Cardiac fibroblast (primary cell): ENCODE measurements at places on chromosomes 1 and 21.

DNA sequence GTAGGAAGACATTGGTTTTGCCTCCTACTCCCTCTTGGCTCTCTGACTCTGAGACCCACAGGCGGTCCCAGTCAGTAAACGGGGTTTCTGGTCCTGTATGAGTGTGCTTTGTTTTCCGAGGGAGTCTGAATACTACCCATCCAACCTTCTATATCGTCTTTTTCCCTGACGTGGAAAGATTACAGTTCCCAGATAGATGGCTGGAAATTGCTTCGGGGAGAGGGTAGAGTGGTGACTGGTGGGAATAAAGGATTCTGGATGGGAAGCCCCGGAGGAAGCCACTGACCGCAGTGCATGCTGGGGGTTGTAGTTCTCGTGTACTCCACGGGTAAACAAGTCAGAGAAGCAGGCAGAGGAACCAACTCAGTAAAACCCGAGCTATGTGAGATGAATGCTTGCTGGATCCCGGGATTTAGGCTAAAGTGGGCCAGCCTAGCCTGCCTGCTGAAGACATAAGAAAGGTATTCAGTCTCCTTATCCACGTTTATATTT lies 66.2 kb upstream of the IRF2BP2 start:
- DNase-seq = peak; percentile 80

GRCh38 chr1:19925342-19926070 lies 2.1 kb upstream of the PLA2G2E start:
- no peak for DNase-seq

- peak; percentile 32 for DNase-seq
Observed at GRCh38 chr1:149978547-149979023, 31.9 kb downstream of the OTUD7B start.

DNA sequence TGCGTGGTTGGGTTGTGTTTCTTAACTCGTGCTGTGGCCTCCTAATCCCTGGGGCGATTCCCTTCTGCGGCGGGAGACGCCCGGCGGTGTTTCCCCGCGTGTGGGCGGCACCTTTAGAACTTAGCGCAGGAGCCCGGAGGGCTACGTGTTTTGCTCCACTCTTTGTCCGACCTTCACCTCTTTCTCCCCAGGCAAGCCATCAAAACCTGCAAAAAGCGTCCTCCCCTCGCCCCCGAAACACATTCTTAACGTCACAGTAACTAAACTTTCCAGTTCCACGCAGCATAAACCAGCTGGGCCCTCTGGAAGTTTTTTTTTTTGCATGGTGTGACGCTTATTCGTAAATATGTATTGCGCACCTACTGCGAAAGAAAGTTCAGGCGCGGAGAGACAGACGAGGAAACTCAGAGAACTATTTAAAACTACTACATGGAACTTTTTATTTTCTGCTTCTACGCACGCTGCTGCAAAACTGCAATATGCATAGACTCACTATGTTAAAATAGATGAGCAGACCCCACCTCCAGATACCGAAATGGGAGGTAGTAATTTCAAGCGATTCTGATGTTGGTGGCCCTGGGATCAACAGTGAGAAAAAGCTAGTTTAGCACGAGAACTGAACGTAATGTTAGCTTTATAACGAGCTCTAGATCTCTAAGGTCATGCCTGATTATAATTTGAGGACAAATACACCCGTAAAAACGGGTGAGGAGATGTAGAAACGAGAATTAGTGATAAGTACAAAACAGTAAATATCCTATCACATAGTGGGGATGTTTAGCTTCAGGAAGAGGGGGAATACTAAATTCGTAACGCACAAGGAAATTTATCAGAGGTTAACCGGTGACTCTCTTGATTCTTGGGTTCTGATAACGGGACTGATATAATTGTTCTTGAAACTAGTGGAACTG lies 920 bp downstream of the MTR start:
- peak; percentile 67 for DNase-seq

- DNase-seq = no peak
Observed at GRCh38 chr1:203555511-203556046, 61.6 kb downstream of the OPTC start.

GRCh38 chr1:234987415-234988154 lies 141.1 kb downstream of the TOMM20 start:
- peak; percentile 98 for DNase-seq

GRCh38 chr1:38153778-38154470 lies 107.3 kb upstream of the POU3F1 start:
- DNase-seq = no peak

DNA sequence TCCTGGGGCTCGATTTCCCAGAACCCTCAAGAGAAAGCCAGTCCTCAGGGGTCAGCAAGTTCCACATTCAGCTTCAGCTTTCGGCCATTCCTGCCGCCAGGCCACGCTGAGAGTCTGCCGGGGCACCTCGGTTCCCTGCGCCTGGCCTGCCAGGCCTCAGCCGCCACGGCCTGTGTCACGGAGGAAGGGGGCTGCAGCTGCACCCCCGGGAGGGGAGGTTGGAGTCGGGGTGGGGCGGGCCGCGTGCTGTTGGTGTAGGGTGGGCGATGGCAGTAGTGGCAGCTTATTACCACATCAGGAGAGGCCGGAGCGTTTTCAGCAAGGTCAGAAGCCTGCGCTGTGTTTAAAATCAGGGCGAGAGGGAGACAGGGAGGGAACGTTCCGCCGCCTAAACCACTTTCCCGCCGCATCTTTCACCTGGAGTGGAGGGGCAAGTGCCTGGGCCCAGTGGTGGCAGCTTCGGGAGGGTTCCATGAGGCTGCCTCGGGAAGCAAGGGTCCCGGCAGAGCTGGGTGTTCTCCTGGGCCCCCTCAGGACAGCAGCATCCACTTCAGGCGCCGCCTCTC lies 68.5 kb upstream of the TRAPPC10 start:
- no peak for DNase-seq

DNA sequence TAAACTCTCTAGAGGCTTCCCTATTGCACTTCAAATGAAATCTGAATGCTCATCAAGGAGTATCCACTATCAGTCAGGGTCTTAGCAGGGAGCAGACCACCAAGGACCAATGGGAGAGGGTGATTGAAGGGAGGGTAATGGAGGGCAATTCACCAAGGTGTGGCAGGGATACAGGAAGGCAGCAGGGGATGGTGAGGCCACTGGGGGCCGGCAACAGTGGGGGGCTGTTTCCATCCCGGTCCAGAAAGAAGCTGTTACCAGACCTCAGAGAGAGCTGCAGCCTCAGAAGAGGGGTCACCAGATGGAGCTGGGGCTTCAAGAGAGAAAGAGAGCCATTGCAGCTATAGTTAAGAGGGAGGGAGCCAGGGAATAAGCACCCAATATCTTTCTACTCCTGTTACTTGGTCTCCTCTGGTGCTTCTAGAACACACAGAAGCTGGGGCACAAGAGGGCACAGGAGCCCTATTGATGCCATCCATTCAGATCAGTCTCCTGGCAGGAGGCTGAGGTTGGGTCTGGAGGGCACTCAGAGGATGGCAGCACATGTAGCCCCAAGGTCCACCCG lies 417.6 kb downstream of the PTPRU start:
- no peak for DNase-seq

DNA sequence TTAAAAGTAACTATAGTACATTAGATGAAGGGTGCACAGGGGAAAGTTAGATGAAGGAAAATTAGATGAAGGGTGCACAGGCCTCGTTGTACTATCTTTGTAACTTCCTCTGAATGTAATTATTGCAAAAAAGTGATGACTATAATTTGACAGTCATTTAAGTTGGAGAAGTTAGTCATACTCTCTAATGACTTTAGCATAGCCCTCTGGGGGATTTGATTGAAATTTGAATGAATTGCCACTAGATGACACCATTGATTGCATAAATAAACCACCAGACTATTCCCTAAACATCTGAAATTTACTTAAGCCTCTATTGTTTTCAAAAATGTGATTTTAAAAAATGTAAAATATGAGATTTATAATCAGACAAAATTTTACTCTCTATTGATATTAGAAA lies 102.6 kb downstream of the TPR start:
- peak; percentile 47 for DNase-seq

- DNase-seq = no peak
Observed at GRCh38 chr1:16116002-16116401, 39.9 kb downstream of the EPHA2 start.

DNA sequence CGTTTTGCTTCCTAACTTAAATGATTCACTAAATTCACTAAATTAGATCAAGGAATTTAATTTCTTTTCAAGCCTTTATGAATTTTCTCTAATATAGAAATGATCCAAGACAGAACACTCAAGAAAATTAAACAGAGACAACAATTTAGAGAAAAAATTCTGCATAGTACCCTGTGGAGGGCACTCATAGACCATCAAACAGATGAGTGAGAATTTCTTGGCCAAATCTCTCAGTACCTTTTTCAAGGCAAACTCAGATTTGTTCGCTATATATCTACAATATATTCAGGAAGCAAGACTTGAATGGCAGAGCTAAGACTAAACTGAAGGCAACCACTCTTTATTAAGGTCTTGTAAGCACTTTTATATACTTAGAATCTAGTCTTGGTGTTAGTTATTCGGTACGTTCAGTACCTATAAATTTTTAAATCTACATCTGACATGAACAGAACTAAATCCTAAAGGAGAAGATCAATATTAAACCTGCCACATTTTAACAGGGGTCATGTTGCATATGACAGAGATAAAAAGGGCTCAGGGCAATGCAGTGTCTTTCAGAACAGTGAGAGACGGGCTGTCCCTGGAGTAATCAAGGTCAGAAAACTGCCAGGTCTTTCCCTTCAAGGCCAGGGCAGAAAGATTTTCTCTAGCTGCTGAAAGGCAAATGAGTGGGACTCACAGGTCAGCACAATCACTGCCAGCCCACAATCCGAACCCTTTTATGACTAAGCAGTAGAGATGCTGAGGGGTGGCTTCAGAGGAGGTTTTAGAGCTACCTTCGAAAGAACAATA lies 118.8 kb upstream of the TMPRSS15 start:
- no peak for DNase-seq

DNA sequence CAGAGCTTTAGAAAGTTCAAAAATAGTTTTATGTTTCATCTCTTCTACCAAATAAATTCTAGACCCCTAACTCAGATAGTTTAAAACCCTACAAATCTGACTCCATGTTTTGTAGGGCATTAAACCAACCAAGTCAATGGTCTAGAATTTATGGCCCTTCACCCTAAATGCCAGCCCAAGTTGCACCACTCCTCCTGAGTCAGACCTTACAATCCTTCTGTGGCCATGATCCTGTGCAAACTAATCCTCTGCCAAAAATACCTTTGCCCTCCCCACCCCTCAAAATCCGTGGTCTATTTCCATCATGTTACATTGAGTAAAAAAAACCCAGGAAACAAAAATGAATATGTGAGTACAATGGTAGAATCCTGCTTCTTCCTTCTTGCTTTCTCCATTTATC lies 179.3 kb downstream of the NR5A2 start:
- DNase-seq = peak; percentile 29

- peak; percentile 49 for DNase-seq
Observed at GRCh38 chr1:192546596-192547190, 28.9 kb upstream of the RGS1 start.

GRCh38 chr1:39687243-39687642 lies 4.0 kb downstream of the HPCAL4 start:
- DNase-seq = no peak

DNA sequence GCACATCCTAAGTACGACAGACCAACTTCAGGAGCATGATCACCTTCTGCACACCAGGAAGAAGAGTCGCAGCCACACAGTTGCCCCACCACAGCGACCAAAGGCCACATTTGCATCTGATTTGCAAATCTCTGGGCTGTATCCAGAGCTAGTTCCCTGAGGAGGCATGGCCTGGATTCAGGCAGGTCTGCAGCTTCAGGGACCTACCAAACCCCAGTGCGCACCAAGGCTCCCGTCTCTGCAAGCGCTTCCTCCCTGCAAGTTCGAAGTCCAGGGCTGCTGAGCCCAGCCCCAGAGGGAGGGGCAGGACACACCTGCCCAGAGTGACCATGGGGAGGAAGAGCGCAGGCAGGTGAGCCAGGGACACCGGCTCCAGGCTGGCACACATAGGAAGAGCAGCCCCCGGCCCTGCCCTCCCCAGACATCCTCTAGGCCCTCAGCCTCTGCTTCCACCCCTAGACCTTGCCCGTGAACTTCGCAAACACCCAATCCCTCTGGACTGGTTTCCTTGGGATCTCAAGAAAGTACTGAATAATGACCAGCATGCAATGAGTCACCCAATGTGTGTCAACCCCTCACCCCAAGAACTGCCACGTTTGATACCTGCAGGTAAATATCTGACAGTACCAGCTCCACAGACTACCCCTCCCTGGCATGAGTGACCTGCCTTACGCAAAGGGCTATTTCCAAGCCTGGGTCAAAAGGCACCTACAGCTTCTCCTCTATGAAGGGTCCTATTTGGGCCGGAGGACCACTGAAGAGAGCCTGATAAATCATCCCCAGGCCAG lies 36.8 kb downstream of the CASZ1 start:
- no peak for DNase-seq

DNA sequence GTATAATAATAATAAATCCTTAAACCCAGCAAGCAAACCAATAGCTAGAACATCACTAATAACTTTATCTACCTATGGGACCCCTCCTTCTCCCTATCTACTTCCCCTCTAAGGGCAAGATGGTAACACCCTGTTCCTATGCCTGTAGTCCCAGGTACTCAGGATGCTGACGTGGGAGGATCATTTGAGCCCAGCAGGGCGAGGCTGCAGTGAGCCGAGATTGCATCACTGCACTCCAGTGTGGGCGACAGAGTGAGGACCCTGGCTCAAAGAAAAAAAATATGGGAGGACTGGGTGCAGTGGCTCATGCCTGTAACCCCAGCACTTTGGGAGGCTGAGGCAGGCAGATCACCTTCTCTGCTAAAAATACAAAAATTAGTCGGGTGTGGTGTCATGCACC lies 143.1 kb upstream of the SLC45A1 start:
- DNase-seq = no peak

DNA sequence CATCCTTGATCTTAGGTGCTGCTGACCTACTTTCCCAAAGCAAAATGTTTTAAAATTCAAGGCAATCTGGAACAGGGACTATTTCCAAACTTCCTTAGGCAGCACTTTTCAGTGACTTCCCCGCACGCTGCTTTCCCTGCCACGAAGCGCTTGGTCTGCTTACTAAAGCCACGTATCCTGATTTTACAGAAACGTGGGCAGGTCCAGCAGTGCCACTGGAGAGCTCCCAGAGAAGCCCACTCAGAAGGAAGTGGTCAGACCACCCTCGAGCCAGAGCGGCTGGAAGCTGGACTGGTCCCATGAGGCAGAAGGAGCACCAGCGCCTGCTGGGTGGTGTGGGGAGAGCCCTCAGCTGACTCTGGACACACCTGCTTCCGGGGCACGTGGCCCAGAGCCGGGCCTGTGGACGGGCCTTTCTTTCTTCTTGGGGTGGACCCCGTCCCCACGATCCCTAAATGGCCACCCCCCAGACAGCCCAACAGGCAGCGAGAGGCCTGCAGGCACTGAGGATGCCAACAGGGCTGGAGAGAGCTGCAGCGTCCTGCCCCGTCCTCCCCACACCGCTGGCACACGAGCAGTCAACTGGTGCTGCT lies 23.2 kb downstream of the PTTG1IP start:
- no peak for DNase-seq

DNA sequence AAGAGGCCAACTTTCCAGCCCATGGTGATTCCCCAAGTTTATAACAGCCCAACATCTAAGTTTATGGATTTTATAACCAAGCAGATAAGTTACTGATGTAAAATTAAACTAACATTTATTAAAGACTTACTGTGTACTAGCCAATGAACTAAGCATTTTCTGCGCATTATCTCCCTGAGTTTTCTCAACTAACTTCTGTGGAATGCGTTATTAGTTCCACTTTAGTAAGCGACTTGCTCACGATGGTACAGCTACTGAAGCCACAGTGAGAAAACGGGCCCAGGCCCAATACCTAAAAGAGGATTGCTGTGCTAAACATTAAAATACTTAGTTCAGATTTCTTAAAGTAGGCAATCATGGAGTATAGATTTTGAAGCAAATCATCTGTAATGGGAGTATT lies 61.0 kb downstream of the ZBTB18 start:
- no peak for DNase-seq
